ENCODE measurements at places on chromosomes 2 and 18.
A peak's percentile ranks its signal among the peaks of the same experiment; 100 is the strongest.

DNA sequence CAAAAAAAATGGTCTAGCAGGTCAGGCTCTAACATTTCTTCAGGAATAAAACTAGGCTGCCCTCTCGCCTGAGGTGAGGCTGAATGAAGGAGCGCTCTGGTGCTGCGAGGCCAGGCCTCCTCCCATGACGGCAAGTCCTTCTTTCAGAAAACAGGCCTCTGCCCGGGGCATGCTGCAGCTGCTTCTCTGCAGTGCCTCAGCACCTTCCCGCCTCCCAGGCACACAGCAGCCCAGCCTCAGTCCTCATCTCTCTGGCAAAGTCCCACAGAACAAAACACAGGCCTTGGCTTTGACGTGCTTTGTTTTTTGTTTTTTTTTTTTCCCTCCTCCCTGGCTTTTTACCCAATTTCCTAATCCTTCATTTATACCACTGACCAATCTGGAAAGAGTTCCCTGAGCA, 74.8 kb downstream of the BCL11A start:
- no peak for DNase-seq

GRCh38 chr2:125313806-125314205, 1288.7 kb downstream of the CNTNAP5 start:
- DNase-seq: no peak

GRCh38 chr2:150885774-150886386, 375.8 kb downstream of the RBM43 start:
- no peak for DNase-seq

DNA sequence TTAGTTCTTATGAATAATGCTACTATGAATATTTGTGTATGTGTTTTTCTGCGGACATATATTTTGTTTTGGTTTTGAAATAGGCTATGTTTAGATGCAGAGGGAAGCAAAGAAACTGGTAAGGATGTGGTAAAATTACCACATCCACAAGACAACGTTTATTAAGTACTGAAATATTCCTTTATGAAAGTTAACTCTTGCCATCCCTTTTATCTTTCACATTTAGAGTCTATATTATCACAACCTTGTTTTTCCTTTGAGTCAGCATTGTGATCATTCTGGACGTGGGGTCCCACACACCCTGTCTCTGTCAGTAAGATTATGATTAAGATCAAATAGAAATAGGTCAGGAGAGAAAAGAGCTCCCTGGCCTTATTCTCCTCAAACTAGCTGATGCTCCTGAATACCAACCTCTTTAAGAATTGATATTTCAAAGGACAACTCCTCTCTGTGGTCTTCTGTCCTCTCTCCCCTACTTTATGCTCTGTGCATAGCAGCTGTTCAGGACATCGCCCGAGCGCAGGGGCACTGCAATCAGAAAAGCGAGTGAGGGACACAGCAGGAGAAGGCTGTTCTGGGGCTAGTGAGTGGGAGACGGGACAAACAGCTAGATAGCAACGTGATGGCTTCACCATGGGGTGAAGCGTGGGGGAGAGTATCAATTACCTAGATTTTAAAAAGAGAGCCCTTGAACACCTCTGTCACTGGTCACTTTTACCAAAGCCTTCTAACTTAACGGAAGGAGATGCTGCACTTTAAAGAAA, 12.2 kb downstream of the METAP1D start:
- no peak for DNase-seq

DNA sequence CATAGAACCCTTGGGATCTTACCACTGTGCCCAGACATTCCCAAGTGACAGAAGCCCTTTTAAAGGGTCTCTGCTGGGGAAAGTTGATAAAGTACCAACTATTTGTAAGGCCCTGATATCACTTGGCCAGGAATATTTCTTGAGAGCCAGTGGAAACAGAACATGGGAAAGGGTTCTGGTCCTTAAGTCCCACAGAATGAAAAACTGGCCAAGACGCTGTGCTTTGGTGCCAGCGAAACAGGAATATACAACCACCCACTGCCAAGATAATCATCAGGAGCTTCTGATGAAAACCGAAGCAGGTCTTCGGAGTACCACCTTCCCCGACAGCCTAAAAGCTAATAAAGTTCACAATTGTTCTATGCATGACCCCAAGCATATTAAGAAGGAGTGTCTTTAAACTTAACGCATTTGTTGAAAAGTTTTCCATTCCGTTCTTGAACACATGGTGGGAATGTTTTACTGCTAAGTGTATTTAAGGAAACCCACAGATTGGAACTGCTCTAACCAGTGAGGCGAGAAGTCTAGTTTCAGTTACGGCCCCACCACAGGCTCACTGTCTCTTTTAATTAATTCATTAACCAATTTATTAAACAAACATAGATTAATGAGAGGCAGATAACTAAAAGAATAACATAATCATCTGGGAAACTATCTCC, 152.6 kb downstream of the ANKRD44 start:
- no peak for DNase-seq

GRCh38 chr18:13447621-13448334, 229.2 kb downstream of the LDLRAD4 start:
- DNase-seq: no peak

DNA sequence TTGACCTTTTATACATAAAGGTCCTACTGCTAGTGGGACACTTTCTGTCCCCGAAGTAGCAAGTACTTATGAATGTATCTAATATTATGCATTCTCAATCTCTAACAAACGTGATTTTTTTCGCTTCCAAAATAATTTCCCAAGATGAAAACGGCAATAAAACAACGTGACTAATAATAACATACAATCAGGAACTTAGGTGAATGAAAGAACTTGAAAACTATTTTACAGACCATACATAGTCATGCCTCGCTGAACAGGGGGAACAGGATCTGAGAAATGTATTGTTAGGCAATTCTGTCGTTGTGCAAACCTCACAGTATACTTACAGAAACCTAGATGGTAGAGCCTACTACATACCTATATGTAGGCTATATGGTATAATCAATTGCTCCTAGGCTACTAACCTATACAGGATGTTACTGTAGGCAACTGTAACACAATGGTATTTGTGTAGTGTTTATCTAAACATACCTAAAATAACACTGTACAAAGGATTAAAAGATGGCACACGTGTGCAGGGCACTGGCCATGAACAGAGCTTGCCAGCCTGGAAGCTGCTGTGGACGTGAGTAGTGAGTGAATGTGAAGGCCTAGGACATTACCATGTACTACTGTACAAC, 2.5 kb downstream of the RTN4 start:
- no peak for DNase-seq

DNA sequence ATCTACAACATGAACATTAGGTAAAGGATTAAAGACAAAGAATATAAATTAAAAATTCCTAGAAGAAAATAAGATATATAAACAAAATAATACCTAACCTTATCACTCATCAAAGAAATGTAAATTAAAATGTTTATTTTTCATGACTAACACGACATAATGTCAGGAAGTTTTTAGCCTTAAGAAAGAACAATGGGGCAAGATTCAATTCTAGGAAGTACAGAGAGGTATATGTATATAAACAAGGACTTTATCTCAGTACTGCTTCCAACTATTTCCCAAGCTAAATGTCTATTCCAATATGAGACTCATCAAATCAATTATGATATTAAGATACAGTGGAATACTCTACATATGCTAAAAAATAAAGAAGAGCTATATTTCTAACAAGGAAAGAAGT, 44.1 kb downstream of the TTC21B start:
- no peak for DNase-seq

DNA sequence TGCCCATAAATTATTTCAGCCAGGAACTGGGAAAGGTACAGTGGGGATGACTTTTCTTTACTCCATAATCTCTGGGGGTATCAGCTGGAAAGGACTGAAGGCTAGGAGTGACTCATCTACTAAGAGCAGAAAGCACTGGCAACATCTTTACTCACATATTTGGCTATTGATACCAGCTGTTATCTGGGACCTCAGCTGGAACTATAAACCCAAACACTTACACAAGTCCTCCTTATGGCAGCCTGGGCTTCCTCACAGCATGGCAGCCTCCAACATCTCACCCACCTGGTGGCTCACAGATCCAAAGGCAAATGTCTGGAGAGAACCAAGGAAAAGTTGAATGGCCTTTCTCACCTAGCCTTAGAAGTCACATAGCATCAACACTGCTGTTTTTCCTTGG, 379.0 kb upstream of the RND3 start:
- DNase-seq: no peak

GRCh38 chr2:64946769-64947247, 42.4 kb upstream of the SLC1A4 start:
- no peak for DNase-seq

GRCh38 chr2:3517948-3518495, 1.3 kb downstream of the ADI1 start:
- no peak for DNase-seq

GRCh38 chr2:137964066-137964858, at the start of gene HNMT:
TSS of gene HNMT (plus strand) at chr2:137964473. CDS start at chr2:137964492, 19 bp downstream.
- no peak for DNase-seq

DNA sequence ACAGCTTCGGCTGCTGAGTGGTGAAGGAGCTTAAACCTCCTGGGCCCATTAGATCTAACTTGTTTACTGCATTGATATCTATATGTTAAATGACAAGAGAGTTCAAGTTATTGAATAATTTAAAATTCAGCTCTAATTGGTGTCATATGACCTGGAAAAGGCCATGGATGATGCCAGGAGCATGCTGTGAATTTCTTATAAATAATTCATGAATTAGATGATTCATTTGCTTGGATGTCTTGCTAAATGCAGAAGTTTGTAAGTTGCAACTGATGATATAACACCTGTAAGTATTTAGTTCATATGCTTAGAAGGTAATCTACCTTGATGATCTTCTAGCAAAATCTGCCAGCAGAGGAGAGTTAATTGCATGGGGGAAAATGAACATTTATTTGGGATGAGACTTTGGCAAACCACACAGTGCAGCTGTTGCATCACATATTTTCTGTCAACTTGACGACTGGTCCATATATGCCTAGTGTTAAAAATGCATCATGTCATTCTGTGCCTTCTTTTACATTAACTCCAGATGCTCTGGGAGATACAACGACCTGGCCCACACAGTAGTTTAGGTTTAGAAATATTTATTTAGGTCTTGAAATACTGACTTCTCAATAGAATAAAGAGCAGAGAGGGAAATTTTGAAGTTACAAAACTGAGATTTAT, 226.3 kb downstream of the KIAA1328 start:
- DNase-seq: no peak

- DNase-seq: no peak
These were observed 49.0 kb downstream of the CDK15 start for GRCh38 chr2:201855356-201855755.

DNA sequence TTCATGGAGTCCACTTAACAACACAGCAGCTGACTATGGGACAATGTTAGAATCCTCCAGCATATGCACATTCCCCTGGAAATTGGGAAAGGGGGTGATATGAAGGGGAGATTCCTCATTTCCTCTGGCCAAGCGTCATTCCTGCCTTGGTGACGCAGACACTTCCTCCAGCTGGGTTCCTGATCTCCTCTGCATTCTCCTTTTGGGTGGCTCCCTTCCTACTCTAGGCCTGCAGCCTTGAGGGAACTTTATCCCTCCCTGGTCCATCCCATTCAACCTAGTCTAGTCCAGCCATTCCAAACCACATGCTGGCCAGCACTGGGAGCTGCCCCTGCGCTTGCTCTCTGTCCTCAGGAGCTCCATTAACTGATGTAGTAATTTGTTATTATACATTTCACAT, 216.8 kb downstream of the VAPA start:
- DNase-seq: no peak

DNA sequence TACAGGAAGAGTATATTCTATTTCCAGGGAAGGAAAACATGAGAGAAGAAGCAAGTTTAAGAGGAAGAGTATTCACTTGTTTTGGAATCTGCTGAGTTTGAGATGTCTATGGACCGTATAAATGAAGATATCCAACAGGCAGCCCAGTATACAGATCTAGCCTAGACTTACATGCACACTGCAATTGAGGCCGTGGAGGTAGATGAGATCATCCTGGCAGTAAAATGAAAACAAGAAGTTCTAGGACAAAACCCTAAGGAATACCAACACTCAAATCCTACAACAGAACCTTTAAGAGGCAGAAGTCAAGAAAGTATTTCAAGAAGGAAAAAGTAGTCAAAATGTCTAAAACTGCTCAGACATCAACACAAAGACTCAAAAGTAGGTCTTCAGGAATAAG, 16.0 kb downstream of the GRB14 start:
- no peak for DNase-seq

GRCh38 chr2:216934151-216934550, 74.3 kb upstream of the TNP1 start:
- no peak for DNase-seq

DNA sequence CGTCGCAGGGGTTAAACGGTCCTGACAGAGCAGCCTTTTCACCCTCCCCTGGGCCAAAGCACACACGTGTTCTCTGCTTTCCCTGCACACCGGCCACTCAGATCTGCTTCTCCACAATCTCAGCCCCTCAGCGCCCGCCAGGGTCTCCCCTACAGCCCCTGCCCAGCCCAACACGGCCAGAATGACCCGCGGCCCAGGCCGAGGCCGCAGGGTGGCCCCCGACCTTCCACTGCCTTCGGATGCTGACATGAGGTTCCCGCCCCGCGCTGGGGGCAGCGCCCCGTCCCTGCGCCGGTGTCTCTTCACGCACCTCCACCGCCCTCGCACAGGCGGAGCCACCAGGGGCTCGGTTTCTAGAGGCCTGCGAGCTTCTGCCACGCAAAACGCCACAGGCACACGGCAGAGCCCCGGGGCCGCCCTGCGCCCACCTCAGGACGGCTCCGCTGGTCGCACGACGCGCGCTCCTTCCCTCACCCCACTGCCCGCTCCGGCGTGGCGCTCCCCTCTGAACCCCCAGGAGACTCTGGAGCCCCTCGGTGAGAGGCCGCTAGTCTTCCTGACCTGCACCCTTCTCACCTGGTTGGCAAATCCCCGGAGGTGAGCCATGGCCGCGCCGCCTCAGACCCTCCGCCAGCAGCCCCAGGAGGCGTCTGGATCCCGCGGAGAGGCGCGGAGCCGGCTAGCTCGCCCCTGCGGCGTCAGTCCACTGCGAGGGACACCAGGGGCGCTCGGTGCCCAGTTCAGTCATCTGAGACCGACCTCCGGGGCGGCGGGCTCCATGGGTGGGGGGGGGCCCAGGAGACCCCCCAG, 749 bp downstream of the STK25 start:
- DNase-seq: peak; percentile 53

DNA sequence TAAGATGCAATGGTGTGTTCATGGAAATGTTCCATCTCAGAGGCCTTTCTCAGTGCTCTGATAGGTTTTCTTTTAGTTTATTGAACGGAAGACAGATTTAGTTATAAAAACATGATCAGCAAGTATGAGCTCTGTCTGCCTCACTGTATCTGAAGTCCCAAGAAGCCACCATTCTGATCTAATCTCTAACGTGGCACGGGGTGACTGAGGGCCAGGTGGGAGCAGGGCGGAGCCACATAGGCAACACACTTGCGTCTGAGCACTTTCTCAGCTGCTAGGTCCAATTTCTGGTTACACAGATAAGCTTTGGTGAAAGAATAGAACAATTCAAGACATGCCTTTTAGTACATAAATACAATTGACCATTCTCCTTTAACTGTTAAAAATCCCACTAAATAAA, 60.4 kb downstream of the SNTG2 start:
- DNase-seq: no peak
